ENCODE measurements at places on chromosomes 6 and 20.

DNA sequence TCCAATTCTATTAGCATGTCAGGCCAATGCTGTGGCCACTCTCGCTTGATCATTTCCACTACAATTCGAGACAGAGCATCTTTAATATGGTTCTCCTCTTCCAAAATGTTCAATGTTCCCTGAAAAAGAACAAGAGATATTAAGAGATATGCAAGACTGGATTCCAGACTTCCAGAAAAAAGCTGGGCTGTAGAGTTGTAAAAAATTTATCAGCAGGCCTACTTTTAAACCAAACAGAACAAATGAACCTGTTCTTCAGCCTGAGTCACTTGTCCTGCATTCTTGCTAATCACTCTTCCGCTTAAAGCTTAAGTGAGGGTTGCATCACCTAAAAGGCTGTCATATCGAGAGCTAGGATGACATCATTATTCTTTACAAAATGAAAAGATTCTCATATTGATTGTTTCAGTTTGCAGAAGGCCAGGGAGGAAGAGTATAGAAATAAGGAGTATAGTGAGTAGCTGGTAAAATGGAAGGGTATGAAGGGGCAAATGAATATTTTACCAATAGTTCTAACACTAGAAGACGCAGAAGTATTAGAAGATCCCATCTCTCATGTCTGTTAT, 4.9 kb downstream of the XPO5 start:
- no peak for DNase-seq

DNA sequence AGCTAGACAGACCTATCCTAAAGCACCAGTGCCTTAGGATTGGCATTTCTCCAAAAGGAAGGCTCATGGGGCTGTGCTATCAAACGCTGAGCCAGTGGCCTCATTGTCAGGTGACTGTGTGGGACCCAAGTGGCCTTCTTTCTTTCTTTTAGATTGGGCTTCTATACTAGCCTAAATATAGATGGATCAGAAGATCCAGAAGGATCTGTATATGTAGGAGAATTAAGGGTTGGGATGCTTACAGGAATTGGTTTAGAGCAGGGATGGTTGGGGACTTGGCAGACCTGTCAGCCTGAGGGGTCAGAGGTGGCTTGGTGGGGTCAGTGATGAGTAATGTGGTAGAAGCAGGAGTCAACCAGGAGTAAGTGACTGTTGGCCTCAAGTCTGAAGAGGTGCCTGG, 14.8 kb downstream of the ABT1 start:
- DNase-seq: no peak

- no peak for DNase-seq
Observed at GRCh38 chr6:113697632-113698410, 159.3 kb upstream of the MARCKS start.

DNA sequence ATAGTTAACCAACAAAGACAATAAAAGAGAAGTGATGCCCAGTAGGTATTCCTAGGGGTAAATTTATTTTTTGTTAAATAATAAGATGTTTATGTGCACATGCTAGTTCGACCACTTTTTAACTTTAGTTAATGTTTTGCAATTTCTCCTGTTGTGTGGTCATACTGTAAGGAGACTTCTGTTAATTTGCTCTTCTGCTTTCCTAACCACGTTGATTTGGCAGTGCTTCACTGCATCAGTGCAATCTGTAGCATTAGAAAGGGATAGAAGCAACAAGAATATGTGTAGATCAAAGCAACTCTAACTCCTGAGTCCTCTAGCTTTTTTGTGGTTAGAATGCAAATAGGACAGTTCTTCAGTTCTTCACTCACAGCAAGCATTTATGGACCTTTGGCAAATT, 13.9 kb downstream of the MYB start:
- no peak for DNase-seq

DNA sequence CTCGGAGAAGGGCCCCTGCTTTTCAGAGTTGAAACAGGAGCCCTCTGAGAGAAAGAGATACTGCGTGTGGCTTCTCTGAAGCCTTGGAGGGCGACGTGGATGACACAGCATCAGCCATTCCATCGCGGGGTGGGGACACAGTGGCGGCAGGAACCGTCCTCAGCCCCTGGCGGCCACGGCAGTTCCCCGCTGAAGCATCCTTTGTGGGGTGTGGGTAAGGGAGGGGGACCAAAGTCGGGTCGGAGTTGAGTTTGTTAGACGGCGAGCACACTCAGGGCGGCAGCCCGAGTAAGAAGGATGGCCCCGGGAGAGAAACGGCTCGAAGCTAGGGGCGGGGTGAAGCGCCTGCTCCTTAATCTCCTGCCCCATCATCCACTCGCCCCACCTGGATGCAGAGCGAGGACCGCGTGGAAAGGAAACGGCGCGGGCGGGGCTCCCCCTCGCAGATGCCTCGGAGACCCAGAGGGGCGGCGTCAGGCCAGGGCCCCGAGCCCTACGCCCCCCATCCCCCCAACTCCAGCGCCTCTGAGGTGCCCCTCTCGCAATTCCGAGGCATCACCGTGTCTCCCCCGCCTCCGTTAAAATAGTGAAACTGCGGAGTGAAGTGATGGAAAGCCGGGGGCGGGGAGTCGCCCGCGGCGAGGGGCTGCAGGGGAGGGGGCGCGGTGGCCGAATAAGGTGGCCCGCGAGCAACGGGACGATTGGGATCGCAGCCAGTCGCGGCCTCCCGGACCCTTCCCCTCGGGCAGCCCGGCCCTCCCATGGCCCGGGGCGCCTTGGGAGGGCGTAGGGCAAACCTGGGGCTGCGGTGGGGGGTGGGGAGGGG, 796 bp upstream of the RREB1 start:
- DNase-seq: peak; percentile 74

GRCh38 chr6:131954775-131955107, 3.6 kb upstream of the CCN2 start:
- DNase-seq: no peak

DNA sequence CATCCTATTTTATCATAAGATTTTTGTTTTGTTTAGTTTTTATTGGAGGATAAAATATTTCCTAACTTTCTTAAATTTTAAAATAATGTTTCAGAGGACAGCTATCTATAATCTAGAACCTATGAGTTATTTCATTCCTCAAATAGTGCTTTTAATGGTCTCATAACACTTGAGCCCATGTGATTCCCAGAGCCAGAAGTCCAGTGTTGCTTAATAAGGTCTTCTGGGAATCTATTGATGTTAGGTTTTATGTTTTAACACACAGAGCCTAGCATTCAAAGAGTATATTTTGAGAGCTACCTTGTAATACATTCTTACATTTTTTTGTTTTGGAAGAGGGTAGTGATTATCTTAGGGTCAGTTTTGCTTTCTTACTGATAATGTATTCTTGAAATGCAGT, 200.2 kb downstream of the CENPW start:
- no peak for DNase-seq

DNA sequence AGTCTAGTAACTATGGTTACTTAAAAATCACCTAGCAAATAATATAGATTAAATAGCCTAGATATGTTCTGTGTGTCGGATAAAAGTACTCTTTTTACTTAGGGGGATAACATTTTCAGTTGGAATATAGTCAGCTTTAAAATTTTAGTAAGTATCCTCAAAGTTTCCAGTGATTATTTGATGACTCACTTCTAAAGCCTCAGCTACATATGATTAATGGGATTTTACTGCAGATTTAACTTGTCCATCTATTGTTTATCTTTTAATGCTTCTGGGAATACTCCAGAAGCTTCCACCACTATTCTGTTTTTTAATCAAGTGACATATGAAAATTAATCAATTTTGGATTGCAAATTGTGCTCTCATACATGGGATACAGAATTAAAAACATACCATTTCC, 8.7 kb upstream of the TENT5A start:
- no peak for DNase-seq

DNA sequence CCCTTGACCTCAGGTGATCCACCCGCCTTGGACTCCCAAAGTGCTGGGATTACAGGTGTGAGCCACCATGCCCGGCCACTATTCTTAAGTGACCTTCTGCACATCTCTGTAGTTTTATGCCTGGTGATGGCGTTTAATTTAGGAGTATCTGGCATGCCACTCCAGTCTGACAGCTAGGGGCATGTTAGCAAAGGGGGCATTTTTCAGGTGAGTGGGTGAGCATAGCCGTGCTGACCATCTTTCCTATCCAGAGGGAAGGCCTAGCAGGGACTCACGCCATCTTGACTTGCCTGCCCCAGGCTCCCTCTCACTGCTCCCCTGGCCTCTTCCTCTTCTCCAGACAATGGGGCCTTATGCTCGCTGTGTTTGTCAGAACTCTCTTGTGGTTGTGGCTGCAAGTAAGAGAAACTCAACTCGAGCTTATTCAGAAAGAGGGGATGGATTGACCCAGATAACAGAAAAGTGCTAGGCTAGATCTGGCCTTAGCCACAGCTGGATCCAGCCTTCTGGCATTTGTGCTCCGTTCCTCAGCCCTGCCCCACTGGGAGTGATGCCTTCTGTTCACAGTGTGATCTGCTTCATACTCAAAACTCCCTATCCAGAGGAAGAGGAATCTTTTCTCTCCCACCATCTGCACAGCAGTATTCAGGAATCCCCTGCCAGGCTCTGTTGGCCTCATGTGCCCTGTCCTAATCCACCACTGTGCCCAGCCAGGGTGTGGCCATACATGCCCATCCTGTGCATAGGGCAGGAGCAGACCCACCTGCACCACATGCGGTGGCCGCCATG, 174.5 kb upstream of the AKAP12 start:
- no peak for DNase-seq

GRCh38 chr6:139531148-139532115, 157.0 kb upstream of the CITED2 start:
- peak; percentile 52 for DNase-seq

- DNase-seq: no peak
Observed at GRCh38 chr6:100806296-100806695, 74.8 kb downstream of the ASCC3 start.

DNA sequence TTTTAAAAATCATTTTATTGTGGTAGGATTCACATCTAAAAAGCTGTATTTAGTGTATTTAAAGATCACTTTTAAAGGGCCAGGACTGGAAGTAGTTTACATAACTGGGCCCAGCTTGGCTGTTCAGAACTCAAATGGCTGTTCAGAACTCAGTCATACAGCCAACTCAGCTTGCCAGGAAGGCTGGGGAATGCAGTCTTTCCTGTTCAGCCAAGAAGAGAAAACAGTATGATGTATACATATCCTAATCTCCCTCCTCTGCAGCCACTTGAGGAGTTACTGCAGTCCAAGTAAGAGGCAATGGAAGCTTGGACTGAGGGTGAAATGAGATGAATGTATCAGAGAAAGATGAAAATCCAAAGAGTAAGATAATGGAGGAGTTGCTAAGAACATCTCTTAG, 24.6 kb downstream of the DSTN start:
- DNase-seq: no peak

GRCh38 chr6:29954272-29954671, 11.9 kb downstream of the HLA-A start:
- no peak for DNase-seq

DNA sequence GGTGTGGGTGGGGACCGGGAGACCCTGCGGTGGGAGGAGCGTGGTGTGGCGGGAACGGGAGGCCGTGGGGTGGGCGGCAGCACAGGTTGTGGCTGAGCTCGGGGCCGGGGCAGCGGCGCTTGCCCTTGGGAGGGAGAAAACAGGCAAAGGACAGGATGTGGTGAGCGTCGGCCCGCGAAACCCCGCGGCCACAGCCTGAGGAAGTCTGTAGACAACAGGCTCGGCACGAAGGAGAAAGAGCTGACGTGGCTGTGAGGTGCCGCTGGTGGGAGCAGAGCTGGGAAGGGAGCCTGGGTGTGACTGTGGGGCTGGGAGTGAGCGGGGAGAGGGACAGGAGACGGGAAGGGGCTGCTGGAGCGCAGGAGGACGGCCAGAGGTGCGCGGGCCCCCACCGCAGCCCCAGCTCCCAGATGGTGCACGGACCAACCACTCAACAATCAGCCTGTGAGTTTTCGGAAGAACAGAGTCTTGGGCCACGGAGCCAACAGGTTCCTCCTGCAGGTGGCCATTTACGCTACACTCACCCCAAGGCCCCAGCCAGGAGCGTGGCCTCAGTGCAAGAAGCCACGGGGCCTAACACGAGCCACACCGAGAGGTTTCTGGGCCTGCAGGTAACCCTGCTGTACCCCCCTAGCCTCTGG, 202.8 kb downstream of the DLL1 start:
- DNase-seq: peak; percentile 72

DNA sequence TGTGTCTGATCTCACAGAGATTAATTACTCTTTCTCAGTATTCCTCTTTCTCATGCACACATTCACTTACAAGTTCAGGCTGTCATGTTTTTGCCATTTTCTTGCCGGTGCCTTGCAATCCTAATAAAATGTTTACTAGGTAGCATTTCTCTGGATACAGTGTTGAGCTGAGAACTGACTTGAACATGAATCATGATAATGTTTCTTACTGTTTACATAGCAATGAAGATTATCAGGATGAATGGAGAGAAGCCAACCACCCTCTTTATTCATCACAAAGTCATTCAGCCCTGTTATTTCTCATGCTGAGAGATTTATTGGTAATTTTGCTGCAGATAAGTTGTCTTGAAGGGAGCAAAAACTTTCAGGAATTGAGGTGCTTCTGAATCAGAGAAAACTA, 185.5 kb upstream of the ECI2 start:
- DNase-seq: no peak

GRCh38 chr6:84411060-84411629, 183.7 kb upstream of the CEP162 start:
- no peak for DNase-seq

- DNase-seq: no peak
Observed at GRCh38 chr6:39263303-39264037, 34.2 kb upstream of the KCNK5 start.

DNA sequence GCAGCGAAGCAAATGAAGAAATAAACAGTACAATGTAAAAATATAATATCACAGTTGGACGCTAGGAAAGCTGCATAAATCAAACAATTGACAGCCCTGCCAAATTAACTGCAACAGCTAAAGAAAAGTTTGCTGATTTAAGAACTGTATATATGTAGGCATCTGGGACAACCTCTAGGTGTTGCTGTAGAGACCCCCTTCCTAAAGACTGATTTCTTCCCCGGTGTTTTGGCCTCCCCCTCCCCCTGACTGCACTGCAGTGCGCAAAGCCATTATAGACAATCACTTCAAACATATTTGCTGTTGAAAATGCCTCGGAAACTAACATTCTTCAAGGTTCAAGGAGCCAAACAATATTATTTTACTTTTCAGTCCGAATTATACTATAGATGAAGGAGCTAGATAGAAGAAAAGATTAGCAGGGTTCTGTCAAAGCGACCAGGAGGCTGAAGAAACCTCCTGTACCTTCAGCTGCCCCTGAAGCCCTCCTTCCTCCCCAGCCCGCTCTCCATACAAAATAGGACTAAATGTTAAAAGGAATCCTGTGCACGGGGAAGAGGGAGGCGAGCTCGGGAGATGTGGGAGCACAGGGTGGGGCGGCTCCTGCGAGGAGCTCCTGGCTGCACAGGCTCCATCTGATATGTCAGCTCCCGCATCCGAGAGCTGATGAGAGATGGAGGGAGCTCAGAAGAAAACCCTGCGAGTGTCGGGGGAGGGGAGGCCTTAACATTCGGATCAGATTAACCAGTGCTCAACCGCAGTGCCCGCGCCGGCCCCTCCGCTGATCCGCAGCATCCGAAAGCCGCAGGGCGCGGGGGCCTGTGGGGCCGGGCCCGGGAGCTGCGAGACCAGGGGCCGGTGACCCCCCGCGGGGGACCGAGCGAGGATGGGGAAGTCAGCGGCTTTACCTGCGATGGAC, 822 bp downstream of the ELOVL4 start:
- DNase-seq: peak; percentile 38

- no peak for DNase-seq
Observed at GRCh38 chr6:146581968-146582367, 16.8 kb upstream of the ADGB start.

Data from CD4-positive, alpha-beta T cell treated with Interleukin-6 for 4 hours (primary cell).